Sciatic nerve (tissue), 2 donors: ENCODE measurements at places on chromosomes 12 and 14. TPM values are rescaled to one million over a fixed set of nuclear protein-coding genes. Genes with fewer than 3 reads are reported as not detected.

Gene TAS2R30
- 8.1 TPM for total RNA-seq

DNA sequence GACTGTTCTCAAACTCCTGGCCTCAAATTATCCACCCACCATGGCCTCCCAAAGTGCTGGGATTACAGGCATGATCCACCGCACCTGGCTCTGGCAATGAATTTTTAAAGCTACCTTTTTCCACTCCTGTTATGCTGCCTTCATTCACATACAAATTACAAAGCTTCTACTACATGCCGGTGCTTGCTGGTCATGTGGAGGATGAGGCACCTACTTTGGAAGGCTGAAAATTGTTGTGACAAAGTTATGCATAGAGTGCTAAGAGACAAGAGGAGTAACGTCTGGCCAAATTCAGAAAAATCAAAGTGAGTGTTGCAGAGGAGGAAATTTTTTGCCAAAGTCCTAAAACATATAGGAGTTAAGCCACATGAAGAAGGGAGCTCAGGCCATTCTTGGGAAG, 191.7 kb upstream of the PPFIA2 start:
- no peak for DNase-seq

DNA sequence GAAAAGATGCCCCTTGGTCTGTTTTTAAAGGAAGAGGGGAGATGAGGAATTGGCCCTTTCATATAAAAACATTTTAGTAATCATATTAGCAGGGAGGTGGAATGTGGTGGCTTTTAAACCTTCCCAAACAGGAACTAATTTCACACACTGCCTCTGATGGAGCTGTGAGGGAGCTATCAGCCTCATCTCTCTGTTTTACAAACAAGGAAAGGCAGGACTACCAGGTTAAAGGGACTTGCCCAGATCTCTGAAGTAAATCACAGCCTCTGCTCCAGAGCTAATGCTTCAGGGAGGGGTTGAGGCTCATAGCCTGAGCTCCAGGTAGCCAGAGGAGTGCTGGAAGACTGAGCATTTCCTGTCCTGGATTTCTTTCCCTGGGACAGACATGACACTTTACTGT, 1.1 kb upstream of the BMP4 start:
- no peak for DNase-seq

GRCh38 chr14:95531473-95531872, 3.4 kb upstream of the GLRX5 start:
- DNase-seq: no peak

DNA sequence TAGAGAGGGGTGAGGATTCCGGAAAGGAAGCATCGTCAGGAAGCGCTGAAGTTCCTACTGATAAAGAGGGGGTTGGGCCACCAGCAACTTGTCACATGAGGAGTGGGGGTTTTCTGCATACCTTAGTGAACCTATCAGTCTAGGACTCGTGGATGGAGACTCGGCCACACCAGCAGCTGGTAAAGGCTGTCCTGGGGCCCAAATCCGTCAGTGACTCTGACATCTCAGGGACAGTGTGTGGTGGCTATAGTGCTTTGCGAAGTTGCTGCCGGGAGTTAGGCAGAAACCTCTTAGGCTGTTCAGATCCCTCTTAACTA, 16.4 kb downstream of the RNASE2 start:
- DNase-seq: no peak

DNA sequence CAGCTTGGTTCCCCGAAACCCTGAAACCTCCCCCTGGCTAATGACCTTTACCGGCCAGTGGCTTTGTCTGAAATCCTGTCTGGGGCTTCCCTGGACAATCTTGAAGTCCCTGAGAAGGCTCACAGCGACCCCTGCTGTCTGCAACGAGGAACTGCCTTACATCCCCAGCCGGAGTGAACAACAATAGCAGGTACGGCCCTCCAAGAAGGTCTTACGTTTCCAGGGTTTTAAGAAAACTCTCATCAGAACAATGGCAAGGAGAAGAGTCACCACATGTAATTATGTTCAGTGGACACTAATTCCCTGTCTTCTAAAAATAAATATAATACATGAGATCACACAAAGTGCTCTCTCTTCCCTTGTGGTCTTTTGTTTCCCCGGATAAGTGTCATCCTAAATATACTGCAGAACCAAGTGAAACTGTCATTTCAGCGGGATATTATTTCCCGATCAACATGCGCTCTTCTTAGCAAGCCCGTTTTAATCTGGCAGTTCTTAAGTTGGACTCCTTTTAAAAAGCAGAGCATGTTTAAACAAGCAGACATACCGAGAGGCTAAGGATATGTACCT, 53.3 kb downstream of the RBM19 start:
- peak; percentile 82 for DNase-seq

- no peak for DNase-seq
Measured at GRCh38 chr12:2382370-2383155, 329.8 kb downstream of the CACNA1C start.

- no peak for DNase-seq
Measured at GRCh38 chr14:22118899-22119477, 445.4 kb upstream of the OR4E1 start.

- DNase-seq: no peak
Measured at GRCh38 chr14:35223927-35224326, 68.3 kb upstream of the PSMA6 start.

- no peak for DNase-seq
Measured at GRCh38 chr12:65962921-65963861, 138.9 kb downstream of the HMGA2 start.

DNA sequence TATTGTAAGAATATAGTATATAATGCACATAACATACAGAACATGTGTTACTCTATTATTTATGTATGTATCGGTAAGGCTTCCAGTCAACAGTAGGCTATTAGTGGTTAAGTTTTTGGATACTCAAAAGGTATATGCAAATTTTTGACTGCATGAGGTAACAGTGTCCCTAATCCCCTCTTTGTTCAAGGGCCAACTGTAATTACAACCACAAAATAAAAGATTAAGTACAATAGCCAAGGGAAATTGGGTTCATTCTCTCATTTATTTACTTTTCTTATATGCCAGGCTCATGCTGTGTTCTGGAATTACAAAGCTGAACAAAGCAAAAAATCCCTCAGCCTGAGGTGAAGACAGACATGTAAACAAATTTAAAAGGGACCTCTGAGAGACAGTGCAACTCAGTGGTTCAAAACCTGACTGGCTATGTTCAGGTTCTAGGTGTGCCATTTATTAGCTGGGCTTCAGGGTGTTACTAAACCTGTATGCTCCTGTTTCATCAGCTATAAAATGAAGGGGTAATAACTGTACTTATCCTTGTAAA, 43.4 kb upstream of the TSPAN8 start:
- no peak for DNase-seq

- no peak for DNase-seq
Measured at GRCh38 chr12:42887657-42888056, 298.1 kb upstream of the PRICKLE1 start.

DNA sequence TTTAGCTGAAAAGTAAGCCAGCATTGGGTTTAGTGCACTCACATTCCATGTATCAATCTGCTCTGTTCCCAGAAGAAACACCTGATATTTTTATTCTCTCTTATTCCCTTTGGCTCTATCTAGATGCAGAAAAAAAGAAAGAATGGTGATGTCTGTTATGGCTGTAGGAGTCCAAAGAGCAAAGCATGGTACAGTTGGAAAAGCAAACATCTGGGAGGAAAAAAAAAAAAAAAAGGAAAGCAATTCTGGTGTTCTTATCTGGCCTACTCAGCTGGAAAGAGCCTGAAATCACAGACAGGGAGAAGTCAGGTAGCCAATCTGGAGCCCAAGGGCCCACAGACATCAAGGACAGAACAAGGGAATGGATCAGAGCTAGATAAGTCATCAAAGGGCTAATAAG, 293.9 kb downstream of the DUSP6 start:
- DNase-seq: no peak

- DNase-seq: no peak
Measured at GRCh38 chr14:70567791-70568190, 32.7 kb downstream of the MED6 start.

- DNase-seq: no peak
Measured at GRCh38 chr12:93100610-93101009, 171.5 kb upstream of the EEA1 start.

- DNase-seq: no peak
Measured at GRCh38 chr12:53300187-53300586, 692 bp downstream of the MYG1 start.

Gene PTCSC3
- total RNA-seq: not detected

- DNase-seq: no peak
Measured at GRCh38 chr12:49577589-49578315, 9.8 kb upstream of the MCRS1 start.

Gene PKP2
- total RNA-seq: 25.9 TPM

DNA sequence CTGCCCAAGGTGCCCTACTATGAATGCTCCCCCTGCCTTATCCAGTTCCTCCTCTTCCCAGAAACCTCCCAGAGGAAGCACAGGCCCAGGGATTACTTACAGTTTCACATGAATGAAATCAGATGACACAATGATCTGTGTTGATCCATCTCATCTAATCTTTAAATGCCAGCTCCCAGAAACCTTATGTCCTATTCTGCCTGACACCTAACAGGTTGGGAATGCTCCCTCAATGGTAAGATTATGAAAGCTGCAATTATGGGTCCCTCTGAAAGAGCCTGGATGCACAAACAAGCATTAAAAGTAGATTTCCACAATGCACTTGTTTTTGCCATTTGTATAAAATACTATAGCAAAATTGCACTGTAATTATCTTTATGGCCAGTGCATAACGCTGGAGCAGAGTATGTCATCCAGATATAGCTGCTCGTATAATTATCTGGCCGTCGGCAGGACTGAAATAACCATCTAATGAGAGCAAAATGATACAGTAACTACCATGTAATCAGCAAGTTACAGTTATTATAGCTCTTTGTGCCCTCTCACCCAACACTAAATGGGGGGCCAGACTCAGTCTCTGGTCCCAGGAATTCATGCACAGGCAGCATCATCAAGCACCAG, 4.4 kb upstream of the ZBTB39 start:
- DNase-seq: peak; percentile 3

Gene GPRC5A
- 9.3 TPM for total RNA-seq

DNA sequence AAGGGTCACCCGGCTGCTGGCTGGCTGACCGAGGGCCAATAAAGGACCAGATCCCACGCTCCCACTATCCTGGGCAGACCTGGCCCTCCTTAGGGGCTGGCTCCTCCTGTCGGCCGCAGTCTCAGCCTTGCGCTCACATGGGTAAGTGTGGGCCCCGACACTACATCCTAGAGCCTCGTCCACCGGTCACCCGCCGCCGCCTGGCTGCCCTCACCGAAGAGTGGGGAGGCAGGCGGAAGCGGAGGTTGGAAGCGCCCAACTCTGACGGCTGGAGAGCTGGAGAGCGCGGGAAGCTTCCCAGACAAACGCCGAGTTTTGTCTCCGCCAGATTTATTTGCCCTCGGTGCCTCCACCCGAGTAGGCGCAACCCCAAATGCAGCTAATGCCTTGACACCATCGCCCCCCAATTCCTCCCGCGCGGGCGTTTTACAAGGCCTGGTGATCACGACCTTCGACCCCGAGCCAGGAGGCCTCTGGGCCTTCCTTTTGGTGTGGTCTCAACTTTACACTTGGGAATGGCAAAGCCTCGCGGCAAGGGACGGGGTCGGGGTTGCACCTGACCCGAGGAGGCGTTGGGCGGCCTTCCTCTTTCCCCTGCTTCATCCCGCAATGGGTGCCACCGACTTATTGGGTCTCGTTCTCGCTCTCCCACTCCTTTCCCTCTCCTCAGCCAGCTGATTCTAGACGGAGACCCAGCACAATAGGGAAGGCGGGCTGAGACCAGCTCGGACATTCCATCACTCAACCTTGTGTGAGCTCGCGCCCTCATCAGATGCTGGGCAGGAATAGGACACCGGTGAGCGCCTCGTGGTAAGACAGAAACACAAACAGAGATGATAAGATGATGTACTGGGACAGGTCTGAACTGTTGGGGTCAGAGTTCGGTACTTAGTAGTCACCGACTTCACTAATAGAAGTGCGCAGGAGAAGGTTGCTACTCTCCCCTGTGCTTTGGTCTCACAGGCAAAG, 78.3 kb upstream of the ANO4 start:
- DNase-seq: no peak

- no peak for DNase-seq
Measured at GRCh38 chr12:57215668-57216013, 953 bp upstream of the NXPH4 start.

DNA sequence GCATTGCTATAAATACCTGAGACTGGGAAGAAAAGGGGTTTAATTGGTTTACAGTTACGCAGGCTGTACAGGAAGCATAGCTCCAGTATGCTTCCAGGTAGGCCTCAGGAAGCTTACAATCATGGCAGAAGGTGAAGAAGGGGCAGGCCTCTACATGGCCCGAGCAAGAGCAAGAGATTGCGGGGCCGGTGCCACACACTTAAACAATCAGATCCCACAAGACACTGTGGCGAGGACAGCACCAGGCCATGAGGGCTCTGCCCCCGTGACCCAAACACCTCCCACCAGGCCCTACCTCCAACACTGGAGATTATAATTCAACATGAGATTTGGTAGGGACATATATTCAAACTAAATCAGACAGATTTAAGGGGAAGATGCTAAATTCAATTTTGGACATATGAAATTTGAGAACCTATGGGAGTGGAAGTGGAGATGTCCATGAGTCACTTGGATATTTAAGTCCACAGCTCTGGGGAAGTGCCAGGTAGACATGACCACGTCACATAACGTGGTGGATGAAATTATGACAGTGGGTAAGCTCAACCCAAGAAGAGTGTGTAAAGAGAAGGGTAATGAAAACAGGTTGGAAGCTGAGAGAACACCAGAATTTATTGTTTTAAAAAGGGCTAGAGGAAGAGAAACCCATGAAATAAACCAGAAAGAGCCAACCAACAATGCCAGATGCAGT, 1.5 kb upstream of the LTA4H start:
- no peak for DNase-seq

GRCh38 chr12:27464220-27464554, 17.7 kb downstream of the SMCO2 start:
- no peak for DNase-seq

DNA sequence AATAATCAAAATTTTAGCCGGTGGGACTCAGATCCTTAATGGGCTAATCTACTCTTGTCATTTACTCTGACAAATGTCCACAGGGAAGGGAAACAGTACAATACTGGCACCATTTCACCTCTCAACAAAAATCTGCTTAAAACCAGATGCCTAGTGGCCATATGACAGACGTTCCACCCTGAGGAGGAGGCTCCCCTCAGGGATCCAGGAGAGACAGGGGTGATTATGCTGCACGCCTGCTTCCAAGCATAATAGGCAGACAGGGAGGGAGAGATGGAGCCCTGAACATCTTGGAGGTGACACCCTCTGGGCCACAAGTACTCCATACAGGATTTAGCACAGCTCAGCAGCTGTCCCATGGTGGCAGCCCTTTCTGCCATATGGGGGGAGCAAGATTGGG, 24.8 kb upstream of the AKAP6 start:
- DNase-seq: no peak
